RWPE1 (cell line): ENCODE measurements at places on chromosomes 2 and 18.
A peak's percentile ranks its signal among the peaks of the same experiment; 100 is the strongest.

DNA sequence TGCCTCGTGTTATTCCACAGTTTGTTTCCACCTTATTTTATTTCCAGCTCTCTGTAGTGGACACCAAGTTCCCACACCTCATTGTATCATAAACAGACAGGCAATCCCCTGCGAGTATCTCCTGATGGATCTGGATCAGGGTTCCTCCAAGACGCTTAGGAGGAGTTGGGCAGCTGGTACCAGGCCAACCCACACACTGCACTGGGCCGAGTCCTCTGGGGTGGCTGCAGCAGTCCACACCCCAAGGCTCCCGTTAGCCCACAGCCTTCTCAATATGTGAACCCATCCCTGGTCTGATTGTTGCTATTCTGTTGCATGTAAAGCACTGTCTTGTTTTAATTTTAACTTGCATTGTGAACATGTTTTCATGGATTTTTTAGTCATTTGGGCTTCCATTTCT, 178.8 kb upstream of the RAB6C start:
- no peak for DNase-seq

DNA sequence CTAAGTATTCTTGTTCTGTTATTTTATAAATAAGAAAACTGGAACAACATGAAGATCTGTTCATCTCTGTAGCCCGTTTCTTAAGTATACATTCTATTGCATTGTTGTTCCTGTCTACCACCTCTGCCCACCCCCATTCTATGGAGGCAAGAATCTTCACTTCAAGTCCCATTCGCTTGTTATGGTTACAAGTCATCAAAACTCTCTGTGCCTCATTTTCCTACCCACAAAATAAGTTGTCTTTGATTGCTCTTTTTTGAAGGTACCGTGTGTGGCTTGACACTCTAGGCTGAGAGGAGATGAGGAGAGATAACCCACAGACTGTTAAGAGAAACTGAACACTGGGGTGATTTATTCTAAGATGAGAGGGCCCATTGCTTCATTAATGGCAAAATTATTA, 2.9 kb upstream of the EVA1A start:
- DNase-seq = no peak

GRCh38 chr2:56803596-56803995, 619.8 kb downstream of the CCDC85A start:
- DNase-seq = no peak

GRCh38 chr18:51726614-51727013, 529.1 kb upstream of the MEX3C start:
- DNase-seq = no peak

DNA sequence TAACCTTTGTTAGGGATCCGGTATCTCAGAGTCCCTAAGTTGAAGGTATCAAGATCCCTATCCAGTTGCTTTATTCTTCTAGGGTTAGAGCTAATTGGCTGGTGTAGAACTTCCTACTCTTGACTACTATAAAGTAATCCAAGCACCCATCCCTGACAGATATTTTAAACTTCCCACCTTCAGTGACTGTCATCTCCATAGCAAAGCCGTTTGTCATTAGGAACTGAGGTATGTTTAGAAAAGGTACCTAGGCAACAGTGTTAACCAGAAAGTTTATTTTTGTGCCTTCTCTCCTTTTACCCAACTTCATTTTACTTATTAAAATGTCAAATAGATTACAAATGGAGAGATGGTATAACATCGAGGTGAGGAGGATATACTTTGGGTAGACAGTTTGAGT, 4.5 kb downstream of the FAM117B start:
- no peak for DNase-seq

DNA sequence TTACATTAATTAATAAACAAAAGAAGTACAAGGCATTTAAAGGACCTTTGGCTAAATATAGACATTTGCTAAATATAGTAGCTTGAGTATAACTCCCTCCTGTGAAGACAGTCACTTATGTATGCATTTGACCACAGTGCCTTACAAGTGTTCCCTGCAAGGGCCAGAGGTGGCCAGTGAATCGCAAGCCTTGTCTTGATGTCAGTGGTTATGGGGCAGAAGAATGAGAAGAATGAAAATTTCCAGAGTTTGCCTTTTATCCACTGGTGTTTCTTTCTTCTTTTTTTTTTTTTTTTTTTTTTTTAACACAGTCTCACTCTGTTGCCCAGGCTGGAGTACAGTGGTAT, 1.8 kb downstream of the LRRFIP1 start:
- no peak for DNase-seq

DNA sequence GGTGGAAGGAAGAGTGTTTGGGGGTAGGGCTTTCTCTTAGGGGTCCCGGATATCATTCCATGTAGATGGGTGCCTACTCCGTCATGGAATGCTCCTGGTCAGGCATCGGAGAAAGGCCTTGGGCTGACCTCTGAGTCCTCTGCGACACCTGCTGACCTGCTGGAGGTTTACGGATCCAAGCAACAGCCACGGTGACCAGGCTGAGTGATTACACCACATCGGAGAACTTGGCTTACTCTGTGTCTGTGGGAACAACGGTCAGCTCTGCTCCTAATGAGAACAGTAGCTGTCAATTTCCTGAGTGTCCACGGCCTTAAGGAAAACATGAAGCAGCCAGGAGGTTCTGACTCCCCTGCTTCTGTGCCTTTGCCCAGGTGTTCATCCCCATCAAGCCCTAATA, 73.2 kb downstream of the TNP1 start:
- no peak for DNase-seq

DNA sequence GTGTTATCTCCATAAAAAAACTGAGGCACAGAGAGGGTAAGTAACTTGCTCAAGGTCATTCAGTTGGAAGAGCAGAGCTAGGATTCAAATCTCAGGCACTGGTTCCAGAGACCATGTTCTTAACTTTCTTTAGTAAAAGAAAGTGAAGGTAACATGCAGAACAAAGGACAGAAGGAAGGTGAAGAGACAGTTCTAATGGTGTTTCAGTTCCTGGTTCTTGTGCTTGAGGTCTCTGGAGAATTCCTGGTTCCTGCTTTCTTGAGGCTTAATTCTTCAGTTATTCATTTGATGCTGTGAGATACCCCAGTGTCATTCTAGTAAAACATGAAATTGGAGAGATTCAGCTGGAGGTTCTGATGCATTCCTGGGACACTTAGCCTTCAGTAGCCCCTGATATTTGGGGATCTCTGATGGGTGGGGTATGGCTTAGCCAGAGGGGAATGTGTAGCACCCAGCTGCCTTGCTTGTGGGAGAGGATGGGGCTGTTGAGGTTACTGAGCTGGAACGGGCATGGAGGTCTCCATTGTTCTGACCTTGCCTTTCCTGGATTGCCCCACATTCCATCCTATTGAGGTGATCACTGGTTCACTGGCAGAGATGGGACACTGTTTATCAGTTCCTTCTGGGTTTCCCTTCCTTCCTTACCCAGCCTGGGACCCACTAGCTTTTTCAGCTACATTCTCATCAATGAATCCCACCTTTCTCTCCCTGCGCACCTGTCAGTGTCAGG, 46.8 kb downstream of the SEMA4F start:
- no peak for DNase-seq

DNA sequence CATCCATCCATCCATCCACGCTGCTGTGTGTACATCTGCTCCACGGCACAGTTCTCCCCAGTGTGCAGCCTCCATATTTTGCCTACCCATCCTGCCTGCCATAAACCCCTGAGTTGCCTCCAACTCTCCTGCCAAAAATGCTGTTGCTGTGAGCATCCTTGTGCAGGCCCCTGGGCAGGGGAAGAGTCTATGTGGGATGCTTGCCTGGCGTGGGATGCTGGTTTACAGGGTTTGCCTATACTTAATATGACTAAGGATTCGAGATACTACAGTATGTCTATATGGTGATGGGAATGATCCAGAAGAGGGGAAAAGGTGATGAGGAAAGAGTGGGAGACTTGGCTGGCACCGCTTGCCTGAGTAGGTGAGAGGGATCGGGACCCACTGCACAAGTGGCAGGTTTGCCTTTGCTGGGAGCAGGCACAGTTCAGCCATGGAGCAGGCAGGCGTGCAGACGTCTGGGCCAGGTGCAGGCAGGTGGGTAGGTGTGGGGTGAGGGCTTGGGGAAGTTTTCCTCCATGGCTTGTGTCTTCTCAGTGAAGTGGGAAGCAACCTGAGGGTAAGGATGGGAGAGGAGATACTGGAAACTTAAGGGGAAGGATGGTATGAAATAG, 30.2 kb upstream of the FAHD2A start:
- DNase-seq = no peak

DNA sequence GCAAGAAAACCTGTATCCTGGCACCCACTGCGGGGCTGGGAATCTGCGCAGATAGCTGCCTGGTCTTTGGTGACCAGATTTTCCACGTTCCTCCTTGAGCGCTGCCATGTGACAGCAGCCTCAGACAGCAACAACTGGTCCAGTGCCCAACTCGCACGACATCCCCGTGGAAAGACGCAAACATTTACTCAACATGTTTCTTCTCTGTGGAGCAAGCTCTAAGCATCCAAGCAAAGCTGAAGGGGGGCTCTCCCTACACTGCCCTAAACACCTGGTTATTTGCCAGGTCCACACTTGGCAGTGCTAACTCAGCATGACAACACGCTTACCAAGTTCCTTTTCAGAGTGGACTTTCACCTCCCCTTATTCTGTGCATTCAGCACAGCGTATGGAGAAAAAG, 11.3 kb downstream of the ZNF516 start:
- no peak for DNase-seq

- no peak for DNase-seq
These were observed 164.4 kb upstream of the KLHL29 start for GRCh38 chr2:23220513-23221094.

GRCh38 chr2:142136571-142136970, 5.8 kb upstream of the LRP1B start:
- no peak for DNase-seq

DNA sequence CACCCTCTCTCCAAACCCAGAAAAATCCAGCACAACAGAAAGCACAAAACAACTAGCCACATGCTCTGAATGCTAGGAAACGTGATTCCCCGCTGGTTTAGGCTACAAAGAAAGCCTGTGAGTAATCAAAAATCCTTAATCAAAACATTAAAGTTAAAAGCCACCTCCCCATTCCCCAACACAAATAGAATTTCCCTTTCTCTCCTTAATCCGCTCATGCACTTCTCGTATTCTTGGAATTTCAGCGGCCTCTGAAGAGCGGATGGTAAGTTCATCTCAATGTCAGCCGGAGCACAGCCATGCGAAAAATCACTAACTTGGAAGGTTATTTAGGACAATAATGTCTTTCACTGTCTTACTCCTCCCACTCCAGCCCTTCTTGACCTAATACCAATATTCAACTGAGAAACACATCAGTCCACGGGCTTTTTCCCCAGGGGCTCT, 126.7 kb downstream of the OSBPL1A start:
- DNase-seq = peak; percentile 29

- DNase-seq = no peak
These were observed 71.2 kb downstream of the TGFA start for GRCh38 chr2:70482401-70482800.

GRCh38 chr2:207847807-207848544, 78.3 kb upstream of the FZD5 start:
- DNase-seq = peak; percentile 54

DNA sequence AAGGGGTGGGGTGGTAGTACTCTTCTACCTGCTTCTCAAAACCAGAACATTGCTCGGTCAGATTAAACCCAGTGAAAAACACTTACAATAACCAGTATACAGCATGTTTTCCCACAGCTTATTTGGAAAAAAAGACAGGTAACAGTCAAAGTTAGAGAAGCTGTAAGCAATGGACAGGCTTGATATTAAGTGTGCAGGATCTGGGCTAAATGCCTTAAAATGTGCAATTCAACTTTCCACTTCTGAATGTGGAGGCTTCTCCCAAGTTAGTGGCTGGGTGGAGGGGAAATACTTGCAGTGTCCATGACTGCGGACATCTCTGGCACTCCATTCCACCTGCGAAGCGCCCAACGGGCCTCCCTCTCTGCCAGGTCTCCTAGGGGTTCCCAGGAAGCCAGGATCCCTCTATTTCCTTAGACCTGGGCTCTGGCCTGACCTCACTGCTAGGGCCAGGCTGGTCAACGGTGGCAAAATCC, 5.3 kb downstream of the ZEB2 start:
- DNase-seq = no peak

DNA sequence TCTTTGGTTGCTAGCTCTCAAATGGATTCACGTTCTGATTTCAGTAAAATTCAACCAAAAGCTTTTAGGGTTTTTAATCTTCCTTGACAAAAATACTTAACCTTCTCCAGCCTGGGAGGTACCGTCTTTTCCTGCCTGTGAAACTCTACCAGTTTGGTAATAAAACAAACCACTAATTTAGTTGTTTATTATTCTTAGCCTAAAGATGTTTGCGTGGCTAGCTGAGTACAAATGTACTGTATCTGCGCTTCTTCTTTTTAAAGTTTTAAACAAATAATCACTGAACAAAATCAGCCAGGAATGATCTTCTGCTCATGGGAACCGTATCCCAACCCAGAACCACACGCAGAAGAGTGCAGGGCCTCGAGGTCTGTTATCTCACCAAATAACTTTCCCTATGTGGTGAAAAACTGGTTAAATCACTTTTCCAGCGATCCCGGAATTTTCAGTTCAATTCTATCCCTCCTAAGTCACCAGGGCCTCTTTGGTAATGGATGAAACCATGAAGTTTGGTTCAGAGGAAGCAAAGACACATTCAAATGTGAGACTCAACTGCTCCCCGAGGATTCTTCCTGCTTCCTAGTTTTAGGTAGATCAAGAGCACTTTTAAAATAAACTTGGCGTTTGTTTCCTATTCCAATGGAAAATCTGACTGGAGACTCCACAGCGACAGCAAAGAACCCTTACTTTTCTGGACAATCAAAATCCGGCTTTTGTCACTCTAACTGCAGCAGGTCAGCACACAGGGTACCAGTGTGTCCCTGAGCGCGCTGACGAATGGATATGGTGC, 36.1 kb downstream of the BCL2 start:
- DNase-seq = no peak

GRCh38 chr2:74740741-74741431, 86.8 kb downstream of the SEMA4F start:
- DNase-seq = peak; percentile 95

DNA sequence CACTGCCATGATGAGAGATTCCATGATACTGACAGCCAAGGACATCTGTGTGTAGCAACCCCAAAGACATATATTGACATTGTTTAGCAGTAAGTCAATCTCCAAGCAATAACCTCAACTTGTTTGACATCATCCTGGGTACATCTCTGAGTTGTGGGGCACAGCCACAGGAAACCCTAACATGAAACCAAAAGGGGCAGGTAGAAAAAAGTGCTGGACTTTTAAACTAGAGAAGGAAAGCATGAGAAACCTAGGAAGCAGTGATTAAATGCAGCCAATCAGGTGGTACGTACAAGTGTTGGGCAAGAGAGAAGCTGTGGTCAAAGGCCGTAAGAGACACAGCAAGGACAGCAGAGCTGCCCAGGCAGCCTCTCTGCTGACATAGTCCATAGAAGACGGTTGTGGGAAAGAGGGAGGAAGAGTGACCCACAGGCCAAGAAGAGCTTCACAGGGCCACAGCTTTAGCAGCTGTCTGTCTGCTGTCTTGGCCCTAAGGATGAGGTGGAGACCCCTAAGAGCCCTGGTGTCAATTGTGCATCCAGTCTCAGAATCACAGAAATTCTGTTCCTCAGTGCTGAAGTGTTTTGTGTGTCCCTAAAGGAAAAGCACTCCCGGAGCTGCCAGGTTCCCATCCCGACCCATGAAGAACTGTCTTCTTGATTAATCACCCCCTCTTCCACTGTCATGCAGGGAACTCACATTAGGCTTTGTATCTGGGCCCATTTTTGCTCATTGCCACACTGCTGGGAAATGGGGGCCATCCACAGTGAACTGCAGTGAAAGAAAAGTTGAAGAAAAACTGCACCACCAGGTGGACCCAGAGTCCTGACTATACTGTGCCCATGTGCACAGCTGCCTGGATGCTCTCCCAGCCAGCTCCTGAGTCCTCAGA, 25.4 kb upstream of the CHN1 start:
- DNase-seq = peak; percentile 24

GRCh38 chr2:142874293-142874814, 3.1 kb upstream of the KYNU start:
- peak; percentile 65 for DNase-seq

- DNase-seq = no peak
These were observed 90.1 kb downstream of the NFATC1 start for GRCh38 chr18:79485788-79486355.
